ENCODE measurements at places on chromosomes 2 and 18.
A peak's percentile ranks its signal among the peaks of the same experiment; 100 is the strongest.

DNA sequence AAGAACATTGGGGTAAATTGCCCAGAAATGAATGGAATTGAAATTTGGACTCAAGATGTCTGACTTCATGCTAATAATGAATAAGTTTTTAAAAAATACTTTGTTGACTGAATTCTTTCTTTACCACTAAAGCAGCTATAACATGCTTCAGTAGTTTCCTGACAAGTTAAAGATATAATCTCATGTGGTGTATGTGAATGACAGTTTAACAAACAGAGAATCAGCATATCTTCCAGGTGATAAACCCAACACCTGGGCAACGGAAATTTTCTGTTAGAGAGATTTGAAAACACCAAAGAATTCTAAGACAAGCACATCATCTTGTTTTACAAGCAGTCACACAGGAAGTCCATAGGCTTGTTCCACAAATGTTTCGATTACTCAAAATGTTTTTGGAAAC, 372.6 kb upstream of the VRK2 start:
- no peak for DNase-seq

DNA sequence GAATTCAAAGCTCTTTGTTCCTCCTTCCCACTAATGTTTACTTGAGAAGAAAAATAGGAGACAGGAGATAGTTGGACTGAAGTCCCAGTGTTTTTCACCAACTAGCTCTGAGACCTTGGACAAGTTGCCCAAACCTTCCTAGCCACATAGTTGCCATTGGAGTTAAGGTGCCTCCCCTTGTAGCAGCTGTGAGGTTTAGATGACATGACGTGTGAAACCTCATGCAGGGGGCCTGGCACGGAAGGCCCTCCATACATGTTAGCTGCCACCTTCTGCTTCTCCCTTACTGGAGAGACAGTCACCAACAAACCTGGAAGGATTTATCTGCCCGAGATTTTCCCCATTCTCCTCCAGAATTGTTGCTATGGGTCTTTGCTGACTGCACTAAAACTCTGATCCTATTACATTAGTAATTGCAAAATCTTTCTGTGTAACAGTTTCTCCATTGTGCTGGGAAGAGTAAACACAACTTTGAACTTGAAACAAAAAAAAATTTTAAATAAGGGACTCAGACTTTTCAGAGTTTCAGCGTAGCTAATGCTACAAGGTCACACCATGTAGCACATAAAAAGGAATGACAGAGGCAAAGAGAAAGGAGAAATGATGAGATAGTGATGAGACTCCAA, 23.8 kb upstream of the CABYR start:
- no peak for DNase-seq

- DNase-seq, result no peak
Observed at GRCh38 chr2:240033330-240033678, 3.1 kb upstream of the OR6B2 start.

GRCh38 chr18:61322265-61322873, 10.9 kb upstream of the CDH20 start:
- DNase-seq, result peak; percentile 30

GRCh38 chr18:31511098-31511497, 13.1 kb downstream of the DSG2 start:
- DNase-seq, result no peak

DNA sequence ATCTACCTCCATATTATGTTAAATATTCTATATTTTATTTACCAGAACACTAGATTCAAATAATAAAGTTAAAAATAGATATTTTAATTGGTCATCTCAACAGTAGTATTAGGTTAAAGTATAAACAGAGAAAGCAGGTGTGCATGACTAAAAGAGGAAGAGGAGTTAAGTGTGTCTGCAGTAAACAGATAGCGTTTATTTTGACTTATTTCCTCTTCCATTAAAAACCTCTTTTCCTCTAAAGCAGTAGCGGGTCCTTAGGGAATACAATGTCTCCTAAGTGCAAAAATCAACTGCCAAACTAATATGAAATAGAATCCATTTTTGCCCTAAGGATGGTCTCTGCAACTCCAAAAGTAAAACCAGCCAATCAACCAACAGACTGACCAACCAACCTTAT, 27.7 kb downstream of the EIF2AK3 start:
- DNase-seq, result no peak

GRCh38 chr18:22223965-22224322, 54.6 kb downstream of the GATA6 start:
- DNase-seq, result no peak

- no peak for DNase-seq
Observed at GRCh38 chr2:235467588-235467987, 26.3 kb upstream of the AGAP1 start.

- DNase-seq, result no peak
Observed at GRCh38 chr2:6978991-6979390, 61.8 kb downstream of the RNF144A start.

- DNase-seq, result no peak
Observed at GRCh38 chr2:141029428-141030078, 1101.3 kb downstream of the LRP1B start.

DNA sequence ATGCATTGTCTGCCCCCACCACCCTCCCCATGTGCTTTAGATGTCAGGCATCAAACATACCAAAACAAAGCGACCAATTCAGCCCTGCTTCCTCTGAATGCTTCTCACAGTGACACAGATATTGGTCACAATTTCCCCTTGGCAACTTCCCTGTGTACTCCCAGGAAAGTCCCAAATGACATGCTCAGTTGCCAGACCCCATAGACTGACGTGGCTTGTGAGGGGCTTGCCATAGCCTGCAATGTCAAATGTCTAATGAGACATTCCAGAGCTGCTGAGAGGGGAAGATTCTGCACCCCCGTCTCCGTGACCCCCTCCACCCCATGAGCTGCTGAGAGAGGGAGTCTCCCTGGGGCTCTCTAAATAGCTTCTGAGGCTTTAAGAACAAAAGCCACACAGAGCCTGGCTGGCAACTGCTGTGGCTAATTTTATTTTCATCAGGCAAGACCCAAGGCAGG, 47.3 kb downstream of the RFTN2 start:
- DNase-seq, result no peak

GRCh38 chr2:164599954-164600589, 21.2 kb downstream of the GRB14 start:
- peak; percentile 81 for DNase-seq

DNA sequence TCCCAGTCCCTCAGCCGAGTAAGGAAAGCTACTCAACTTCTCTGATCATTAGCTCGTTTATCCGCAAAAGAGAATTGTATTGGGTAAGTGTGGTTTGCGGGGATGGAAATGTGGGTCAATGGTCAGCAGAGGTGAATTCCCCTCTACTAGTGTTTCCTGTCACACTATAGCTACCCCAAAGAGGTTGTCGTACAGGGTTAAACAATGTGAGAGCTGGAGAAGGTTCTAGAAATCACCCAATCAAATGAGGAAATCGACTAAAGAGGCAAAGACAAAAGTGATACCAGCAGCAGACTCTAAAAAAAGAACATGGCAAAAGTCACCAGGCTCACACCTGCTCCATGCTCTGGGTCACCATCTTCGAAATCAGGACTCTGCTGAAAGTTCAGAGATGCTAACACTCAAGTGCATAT, 144.7 kb upstream of the ITGA4 start:
- no peak for DNase-seq

DNA sequence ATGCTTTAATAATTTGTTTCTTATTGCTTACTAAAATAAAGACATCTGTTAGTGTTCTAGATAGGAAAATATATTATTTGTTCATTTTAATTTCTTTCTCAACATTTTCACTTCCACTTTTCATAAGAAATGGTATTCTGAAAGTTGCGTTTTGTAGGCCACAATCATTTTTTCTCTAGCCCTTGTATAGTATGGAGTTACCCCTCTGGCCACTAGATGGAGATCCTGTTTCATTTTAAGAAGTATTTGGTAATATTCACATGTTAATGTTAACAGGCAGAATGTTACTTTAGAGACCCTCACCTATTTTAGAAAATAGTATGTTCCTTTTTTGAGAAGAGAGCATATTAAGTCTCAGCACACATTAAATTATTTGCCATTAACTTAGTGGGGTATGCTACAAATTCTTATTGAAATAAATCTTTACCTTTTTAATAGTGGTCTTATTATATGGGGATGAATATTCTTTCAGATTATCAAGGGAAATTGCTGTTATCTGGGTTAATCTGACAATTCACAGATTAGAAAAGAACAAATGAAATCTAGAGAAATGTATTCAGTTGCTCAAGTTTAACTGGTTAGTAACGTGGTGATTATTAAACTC, 73.9 kb upstream of the TTC27 start:
- peak; percentile 56 for DNase-seq

- DNase-seq, result no peak
Observed at GRCh38 chr2:174952607-174953006, 52.6 kb downstream of the CHN1 start.

DNA sequence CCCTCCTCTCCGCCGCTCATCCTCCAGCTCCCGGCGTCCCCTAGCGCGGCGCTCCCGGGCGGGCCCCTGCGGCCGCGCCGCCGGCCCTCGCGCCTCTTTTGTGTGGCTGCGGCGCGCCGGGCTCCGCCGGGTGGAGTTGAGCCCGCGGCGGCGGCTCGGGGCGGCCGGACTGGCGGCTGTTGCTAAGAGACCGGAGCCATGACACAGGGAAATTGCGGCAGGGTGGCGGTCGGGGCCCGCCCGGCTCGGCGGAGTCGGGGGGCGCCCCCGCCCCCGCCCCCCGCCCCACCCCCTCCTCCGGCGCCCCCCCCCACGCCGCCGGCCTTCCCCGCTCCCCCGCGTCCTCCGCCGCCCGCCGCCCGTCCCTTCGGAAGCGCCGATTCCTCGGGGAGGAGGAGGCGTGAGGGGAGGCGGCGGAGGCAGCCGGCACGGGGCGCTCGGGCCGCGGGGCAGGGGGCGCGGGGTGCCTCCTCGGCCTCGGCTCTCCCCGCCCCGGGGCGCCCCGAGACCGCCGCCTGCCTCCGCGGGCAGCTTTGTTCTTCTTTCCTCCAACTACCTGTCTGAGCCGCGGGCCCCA, at the start of gene TMEM200C:
Gene TMEM200C, minus strand, starts transcription at position 224 of the 577 bp plus-strand sequence. CDS start 3,459 bp downstream, outside the sequence.
- DNase-seq, result no peak

- no peak for DNase-seq
Observed at GRCh38 chr2:239765911-239766310, 259.2 kb downstream of the NDUFA10 start.

- DNase-seq, result no peak
Observed at GRCh38 chr2:32806857-32807256, 139.9 kb upstream of the LTBP1 start.

- DNase-seq, result no peak
Observed at GRCh38 chr2:234682492-234683228, 185.8 kb upstream of the ARL4C start.

GRCh38 chr2:76998152-76998551, 524.0 kb downstream of the LRRTM4 start:
- no peak for DNase-seq

GRCh38 chr2:173192071-173192470, 116.4 kb downstream of the MAP3K20 start:
- DNase-seq, result no peak

DNA sequence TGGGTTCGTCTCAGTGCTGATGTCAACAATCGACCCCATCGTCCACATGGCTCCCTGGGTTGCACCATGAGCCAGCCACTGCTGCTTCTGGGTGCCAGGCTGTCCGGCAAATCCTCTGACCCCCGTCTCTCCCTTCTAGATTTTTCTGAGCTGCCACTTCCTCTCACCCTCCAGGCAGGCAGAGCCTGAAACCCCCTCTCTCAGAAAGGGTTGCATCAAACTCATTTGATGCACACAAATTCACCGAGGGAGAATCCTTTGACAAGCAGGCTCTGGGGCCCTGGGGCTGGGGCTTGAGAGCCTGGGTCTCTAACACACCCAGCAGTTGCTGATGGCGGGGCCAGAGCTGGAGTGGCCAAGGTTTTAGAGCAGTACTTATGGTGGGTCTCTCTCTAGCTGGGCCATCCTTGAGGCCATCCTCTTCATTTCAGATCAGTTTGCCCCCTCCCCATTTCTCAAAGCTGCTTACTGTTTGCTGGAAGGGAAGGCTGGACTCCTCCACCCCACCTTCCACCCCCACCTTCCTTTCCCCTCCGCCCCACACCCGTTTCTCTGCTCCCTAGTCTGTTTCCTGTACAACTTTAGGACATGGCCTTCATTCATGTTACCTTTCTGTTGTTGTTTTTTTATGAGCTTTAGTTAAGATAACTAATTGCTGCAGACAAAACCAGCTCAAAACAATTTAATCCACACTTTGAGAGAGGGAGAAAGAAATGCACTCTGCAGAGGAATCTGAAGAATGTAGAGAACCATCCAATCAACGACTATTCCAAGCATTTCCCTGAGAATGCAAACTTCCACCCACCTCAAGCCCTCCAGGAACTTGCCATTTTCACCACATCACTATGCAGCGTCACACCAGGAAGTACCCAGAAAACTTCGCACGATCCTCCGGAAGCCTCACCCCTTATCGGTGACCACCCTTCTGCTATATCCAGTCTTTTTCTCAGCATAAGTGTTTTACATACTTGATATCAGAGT, 69.5 kb downstream of the ARL4C start:
- DNase-seq, result no peak

DNA sequence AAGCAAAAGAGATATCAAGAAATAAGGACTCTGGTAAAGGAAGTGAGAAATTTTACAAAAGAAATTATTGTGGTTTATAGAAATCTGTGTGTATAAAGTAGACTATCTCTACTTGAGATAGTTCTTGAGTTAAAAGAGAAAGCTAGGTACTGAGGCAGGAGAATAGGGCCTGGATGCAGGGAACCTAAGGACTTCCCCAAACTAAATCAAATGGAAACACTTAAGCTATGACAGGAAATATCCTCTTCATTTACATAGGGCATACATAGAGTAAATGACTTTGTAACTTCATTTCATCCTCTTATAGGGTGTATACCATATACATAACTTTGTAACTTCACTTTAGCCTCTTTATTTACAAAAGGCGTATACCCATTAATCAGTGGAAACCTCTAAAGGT, 219.2 kb upstream of the RGPD4 start:
- DNase-seq, result no peak

DNA sequence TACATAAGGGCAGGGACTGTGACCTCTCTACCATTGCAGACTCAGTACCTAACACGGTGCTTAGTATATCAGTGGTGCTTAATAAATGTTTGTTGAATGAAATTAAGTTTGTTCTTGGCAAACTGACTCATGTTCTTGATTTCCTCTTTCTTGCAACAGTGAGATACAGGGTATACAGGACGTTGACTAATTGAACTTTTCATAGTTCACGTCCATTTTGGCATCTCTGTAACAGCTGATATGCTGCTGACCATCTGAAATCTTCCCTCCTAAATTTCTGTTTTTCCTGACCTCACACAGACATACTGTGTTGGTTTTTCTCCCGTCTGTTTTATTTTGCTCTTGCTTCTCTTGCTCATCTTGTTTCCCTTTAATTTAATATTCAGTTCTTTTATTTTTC, 44.2 kb downstream of the LHCGR start:
- DNase-seq, result no peak

Data from AML-193 (cell line).